Neuronal stem cell (in vitro differentiated cells): ENCODE measurements at places on chromosomes 4 and X.

DNA sequence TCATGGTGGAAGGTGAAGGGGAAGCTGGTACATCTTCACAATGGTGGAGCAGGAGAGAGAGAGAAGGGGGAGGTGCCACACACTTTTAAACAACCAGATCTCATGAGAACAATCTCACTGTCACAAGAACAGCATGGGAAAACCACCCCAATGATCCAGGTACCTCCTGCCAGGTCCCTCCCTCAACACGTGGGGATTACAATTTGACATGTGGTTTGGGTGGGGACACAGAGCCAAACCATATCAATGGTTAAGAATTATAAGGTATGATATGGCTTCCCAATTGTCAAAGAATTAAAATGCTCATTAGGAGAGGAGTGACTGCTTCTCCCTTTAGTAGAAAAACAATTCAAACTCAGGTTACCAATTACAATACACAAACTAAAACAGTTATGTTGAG is 143.3 kb downstream of the PDLIM5 start:
- no peak for DNase-seq

- no peak for DNase-seq
These were observed 1.2 kb upstream of the QDPR start for GRCh38 chr4:17512973-17513665.

DNA sequence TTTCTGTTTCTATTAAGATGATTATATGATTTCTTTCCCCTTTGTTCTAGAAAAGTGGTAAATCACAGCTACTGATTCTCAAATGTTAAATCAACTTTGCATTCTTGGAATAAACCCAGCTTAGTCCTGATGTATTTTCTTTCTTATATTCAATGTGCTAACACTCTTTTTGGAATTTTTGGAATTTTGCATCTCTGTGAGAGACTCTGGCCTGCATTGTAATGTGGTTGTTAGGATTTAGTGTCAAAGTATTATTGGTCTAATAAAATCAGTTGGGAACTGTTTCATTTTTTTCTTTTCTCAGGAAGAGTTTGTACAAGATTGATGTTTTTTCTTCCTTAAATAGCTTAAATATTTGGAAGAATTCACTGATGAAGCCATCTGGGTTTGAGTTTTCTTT is 109.6 kb downstream of the KIT start:
- DNase-seq = no peak

DNA sequence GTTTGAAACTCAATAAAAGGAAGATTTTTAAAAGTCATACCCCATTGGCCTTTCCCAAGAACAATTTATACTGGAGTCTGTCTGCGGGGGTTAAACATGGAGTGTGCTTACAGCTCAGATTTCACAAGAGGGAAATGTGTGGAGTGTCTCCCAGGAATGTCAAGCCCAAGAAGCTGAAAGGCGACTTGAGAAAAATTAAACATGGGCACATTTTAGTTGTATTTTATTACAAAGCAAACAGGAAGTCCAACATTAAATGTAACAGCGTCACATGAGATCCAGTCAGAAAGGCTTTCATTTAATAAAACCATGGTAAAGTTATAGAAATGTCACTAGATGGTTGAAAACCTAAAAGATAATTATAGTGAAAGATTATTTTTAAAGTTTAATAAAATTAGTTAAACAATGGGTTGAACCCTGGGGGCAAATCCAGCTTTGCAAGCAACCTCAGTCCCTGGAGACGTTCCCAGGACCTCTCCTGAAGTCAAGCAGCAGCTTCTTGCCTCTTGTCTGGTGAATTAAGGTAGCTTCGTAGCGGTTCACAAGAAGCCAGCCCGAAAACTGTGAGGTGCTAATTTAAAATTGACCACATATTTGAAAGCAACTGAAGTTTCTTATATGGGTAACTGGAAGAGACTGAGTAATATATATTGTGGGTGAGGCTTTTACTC is 168.4 kb upstream of the EDNRA start:
- no peak for DNase-seq

GRCh38 chr4:27318740-27319139 is 458.1 kb downstream of the STIM2 start:
- DNase-seq = peak; percentile 24

DNA sequence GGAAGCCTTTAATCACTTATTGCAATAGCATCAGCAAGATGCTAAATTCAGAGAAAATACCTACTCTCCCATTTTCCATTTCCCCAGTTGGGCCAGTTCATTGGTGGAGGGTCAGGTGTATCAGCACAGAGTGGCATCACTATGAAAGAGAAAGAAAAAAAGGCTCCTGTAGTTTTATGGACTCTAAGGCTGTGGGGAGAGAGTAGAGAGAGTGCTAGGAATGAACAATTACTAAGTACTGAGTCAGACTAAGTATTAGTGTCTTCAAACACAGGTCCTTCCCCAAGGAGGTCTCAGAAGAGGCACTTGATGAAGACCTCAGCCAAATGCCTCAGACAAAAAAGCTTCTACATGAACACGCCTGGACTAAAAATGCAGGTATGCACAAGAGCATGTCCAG is 1061.9 kb downstream of the FSTL5 start:
- no peak for DNase-seq

- DNase-seq = no peak
These were observed 17.4 kb downstream of the GABRA4 start for GRCh38 chr4:46975812-46976553.

DNA sequence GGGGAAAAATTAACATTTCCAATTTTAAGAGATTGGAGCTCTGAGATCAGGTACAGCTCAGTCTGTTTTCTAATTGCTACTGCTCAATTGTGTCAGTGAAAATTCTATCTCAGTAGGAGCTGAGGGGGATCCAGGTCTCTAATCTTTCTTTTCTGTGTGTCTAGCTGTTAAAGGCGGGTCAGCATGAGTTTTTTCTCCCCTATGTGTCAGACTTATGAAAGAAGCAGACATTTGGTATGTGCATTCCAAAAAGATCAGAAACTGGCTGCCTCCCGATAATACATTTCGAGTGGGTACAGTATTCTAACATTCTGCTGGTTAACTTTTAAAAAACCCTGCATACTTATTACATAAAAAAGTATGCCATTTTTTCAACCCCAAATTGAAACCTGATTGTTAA is 72.4 kb downstream of the PCDH7 start:
- peak; percentile 6 for DNase-seq

DNA sequence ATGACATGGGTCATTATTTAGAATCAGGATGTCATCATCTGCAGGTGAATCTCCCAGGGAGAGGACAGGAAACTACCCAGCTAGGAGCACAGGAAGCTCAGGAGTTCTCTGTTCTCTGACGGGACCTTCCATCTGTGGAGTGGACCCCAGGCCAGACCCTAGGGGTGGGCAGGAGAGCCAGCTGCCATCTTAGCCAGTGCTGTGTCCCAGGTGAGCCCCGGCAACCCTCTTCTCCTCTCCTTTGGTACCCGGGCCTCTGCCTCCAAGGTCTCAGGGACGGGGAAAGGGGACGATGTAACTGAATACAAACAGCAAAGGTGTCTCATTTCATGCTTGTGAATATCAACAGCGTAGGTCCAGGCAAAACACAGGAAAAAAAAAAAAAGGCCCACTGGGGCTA is 48.5 kb downstream of the C4orf50 start:
- DNase-seq = no peak

DNA sequence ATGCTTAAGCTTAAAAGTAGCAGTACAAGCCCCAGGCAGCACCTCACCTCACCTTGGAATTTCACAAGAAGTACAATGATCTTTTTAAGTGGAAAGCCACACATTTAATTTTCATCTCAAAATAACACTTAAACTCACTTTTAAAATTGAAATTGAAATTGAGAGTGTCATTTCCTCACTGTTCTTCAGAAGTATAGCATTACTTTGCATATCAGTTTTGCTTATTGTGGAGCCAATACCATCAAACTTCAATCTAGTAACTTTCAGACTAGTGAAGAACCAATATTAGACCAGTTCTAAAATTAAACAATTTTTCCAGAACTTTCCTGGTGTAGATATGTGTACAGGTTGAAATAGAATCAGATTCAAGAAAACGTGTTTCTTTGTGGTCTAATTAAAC is 242.4 kb downstream of the NDST4 start:
- DNase-seq = no peak

GRCh38 chr4:3524920-3525319 is 7.3 kb downstream of the LRPAP1 start:
- DNase-seq = no peak

DNA sequence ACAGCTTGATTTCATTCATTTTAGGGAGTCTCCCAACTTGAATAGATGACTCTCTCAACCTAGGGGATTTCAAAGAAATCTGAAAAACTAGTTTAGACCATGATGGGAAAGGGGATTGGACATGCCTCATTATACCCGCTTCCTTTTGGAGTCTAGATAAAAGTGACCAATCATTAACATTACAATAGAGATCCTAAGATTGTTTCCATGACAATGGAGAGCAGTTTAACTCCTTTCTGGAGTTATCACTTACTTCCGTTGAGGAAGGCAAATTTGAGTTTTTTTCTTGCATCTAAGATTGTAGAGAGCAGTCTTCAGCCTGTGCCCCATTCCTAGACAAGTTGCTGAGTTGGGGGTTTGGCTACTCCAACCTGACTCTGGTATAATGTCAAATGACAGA is 11.4 kb upstream of the IL15 start:
- DNase-seq = no peak

GRCh38 chr4:48047421-48047844 is 30.9 kb downstream of the NIPAL1 start:
- no peak for DNase-seq

DNA sequence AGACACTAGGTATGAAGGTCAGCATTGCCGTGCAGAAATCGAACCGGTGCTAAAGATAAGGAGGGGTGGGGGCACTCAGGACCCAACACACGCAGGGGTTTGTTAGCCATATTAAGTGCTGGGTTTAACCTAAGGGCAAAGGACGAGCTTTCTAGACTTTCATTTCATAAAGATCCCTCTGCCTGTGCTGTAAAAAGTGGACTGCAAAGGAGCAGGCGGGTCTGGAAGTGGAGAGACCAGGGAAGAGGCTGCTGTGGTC is 1.3 kb downstream of the CASP3 start:
- no peak for DNase-seq

DNA sequence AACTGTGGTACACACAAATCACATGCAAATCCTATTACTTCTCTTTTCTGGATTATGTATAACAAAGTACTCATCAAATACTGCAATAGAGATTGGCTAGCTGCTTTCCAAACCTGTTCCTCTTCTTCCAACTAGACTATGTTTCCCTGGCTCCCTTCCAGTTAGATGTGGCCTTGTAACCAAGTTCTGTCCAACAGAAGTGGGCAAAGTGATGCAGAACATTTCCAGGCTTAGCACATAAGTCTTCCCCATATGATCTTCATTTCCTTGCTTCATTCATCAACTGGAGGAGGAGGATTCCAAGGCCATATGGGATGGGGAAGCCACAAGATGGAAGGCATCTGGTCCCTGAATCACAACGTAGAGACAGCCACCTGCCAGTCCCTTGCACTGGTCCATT is 8.0 kb downstream of the SLC9A7 start:
- DNase-seq = no peak

DNA sequence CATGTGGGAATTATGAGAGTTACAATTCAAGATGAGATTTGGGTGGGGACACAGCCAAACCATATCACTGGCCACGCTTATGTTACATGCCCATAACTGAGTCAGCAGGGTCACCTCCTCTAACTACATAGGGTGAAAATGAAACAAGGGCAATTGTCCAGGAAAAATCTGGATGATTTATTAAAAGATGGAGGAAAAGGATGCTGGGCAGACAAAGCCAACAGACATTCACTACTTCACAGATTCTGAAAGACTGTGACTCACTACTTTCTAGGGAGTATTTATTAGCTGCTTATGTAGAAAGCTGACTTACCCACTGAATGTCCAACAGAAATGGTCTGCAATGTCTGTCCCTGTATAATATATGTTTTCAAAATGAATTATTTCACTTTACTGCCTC is 72.4 kb downstream of the APBB2 start:
- no peak for DNase-seq

GRCh38 chr4:100312615-100313350 is 122.5 kb upstream of the DDIT4L start:
- no peak for DNase-seq

DNA sequence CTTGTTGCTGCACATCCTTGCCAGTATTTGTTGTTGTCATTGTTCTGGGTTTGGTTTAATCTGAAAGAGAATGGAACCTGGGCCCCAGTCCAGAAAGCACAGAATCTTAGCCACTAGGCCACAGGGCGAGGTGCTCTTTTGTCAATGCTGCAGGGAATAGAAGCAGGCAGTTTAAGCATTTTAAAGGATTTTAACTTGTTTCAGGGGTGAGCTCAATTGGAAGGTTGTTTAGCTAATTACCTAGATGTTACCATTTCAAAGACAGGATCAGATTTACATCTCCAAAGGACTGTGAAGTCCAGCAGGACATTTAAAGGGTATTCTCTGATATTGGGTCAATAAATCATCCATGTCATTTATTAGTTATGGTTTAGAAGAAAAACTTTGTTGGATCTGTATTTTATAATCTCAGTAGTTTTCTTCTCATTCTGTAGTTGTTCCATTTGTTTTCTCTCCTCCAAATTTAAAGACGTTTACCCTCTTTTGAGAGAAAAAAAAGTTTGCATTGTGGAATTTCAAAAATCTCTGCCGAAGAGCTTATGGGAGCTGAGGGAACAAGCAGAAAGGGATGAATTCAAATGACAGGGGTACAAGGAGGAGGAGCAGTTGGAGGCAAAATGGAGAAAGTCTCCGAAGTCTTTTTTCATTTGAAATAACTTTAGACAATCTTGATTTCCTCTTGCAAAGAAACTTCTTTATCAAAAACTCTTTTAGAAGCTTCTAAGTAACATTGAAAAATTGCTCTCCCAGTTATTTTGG is 57.5 kb upstream of the FAM47C start:
- DNase-seq = no peak

DNA sequence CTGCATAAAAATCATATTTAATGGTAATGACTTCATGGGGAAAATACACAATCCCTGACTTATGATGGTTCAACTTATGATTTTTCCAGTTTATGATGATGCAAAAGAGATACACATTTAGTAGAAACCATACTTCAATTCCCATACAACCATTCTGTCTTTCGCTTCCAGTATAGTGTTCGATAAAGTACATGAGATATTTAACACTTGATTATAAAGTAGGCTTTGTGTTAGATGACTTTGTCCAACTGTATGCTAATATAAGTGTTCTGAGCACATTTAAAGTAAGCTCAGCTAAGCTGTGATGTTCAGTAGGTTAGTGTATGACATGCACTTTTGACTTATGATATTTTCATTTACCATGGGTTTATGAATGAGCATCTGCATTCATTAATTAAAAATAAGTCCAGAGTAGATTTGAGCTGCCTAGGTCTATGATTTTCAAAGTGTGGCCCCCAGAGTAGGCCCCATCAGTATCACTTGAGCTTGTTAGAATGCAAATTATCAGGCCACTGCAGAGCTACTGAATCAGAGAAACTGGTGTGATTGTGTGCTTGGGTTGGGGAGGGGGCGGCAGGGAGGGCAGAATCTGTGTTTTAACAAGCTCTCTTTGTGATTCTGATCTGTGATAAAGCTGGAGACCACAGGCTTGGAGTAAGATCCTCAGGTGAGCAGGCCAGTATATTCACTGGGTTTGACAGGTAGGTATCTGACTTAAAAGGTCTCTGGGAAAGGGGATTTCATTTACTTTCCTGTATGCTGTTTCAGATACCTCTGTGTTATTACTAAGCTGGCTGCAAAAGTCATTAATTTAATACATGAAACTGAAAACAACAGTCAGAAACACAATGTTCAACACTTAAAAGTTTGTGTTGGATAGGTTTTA is 8.4 kb downstream of the ATP10D start:
- DNase-seq = no peak

- DNase-seq = no peak
These were observed 2.8 kb downstream of the CLCN5 start for GRCh38 chrX:49925176-49925575.

- peak; percentile 36 for DNase-seq
These were observed 9.9 kb upstream of the PITX2 start for GRCh38 chr4:110632506-110633357.
